ENCODE measurements at places on chromosomes 5 and 9.
A peak's percentile ranks its signal among the peaks of the same experiment; 100 is the strongest.

GRCh38 chr5:84259283-84260045 is 125.2 kb downstream of the EDIL3 start:
- DNase-seq, result no peak

DNA sequence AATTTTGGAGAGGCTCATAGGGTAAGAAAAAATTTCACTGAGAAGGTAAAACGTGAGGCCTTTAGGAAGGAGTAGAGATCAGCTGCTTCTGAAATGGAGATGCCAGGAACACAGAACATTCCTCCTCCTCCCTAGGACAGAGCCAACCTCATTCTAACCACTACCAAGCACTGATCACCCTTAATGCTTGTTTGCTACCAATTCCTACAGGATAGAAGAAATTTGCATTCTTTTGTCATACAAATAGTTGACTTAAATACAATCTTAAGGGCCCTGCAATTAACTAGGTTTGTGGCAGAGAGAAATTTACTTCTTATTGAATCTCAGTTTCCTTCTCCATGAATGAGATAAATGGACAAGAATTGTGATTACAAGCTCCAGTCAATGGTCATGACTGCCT is 780.2 kb upstream of the WWC1 start:
- DNase-seq, result no peak

- no peak for DNase-seq
Observed at GRCh38 chr5:14316471-14316870, 173.3 kb downstream of the TRIO start.

DNA sequence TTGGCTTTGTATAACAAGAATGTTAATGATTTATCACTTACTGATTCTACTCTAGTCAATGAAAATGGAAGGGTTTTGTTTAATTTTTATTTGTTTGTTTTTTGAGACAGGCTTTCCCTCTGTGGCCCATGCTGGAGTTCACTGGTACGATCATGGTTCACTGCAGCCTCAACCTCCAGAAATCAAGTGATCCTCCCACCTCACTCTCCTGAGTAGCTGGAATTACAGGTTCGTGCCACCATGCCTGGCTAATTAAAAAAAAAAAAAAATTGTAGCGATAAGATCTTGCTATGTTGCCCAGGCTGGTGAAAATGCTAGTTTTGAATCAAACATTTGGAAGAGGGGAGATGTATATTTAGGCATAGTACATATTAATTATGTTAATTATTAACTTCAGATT is 209.4 kb downstream of the NFIB start:
- no peak for DNase-seq

DNA sequence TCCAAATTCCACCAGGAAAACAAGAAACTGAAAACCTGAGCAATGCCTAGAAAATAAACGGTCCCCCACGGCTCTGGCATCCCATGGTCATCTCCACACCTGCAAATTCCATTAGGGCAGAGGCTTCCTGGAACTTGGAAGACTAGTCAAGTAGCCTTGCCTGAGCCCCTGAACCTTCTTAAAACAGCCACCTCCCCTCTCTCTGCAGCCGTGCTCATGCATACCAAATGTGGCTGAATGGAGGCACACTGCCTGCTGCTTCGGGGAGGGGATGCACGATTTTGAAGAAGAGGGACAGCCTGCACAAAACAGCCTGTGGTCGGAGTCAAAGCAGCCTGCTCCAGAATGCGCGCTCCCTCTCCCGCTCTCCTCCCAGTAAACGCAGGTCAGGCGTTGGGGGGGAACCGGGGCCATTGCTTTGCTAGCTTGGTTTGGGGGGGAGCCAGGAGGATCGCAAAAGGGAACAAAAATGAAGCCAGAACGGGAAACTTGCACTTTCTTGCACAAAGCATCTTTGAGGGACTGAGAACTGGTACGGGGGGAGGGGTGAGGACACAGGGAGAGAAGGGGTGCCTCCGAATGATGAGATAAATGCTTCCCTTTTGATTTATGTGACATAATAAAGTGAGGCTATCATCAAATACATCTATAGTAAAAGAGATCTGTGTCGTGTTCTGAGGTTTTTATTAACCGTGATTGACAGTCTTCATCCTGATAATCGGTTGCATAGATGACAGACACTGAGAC is at the start of gene TRPM3:
Gene TRPM3, minus strand, starts transcription at position 347 of the 747 bp plus-strand sequence. Its CDS starts 267 bp downstream, at position 80.
- DNase-seq, result no peak

DNA sequence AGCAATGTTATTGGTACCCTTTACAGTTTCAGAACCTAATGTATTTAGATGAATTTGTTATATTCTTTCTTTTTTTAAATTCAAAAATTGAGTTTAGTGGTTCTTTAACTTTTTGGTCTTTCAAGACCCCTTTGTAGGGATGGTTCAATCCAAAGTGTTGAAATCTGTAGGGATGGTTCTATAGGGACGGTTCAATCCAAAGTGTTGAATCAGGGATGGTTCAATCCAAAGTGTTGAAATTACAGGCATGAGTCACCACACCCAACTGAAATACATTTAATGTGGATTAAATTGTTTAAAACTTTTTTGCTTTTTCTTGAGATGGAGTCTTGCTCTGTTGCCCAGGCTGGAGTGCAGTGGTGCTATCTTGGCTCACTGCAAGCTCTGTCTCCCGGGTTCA is 30.6 kb downstream of the SNX2 start:
- no peak for DNase-seq

DNA sequence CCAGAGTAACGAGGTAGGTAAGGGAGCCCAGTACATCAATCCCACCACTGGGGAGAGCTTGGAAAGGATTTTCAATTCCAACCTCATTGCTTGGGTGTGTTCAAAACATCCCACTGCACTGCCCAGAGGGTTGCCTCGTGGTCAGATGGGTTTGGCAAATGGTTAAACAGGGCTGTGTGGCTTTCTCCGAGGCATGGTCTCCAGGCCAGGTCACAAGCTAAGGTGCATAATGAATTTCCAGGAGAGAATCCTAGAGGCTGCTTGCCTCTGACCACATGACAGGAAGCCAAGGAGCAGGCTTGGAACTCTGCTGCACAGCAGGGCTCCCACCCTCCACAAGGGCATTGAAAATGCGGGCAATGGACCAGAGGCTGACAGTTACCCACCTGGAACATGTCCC is 51.6 kb downstream of the DAP start:
- no peak for DNase-seq

- DNase-seq, result no peak
Observed at GRCh38 chr5:173726846-173727557, 110.6 kb upstream of the BOD1 start.

DNA sequence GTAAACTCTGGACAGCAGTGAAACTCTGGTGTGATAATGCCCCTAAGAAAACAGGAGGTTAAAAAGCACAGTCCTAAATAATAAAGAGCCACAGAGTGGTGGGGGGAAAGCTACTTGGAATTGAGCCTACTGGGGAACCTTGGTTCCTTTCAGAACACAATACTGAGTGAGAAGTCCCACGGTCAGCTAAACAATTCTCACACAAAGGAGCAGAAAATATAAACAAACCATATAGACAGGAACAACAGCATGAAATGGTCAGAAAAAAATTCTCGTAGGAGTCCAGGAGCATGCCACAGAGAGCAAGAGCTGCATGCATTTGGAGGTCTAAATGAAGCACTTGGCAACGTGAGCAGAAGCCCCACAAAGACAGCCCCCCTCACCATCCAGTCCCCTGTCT is 56.0 kb downstream of the TEK start:
- no peak for DNase-seq

GRCh38 chr5:5270958-5271785 is 131.0 kb downstream of the ADAMTS16 start:
- no peak for DNase-seq

DNA sequence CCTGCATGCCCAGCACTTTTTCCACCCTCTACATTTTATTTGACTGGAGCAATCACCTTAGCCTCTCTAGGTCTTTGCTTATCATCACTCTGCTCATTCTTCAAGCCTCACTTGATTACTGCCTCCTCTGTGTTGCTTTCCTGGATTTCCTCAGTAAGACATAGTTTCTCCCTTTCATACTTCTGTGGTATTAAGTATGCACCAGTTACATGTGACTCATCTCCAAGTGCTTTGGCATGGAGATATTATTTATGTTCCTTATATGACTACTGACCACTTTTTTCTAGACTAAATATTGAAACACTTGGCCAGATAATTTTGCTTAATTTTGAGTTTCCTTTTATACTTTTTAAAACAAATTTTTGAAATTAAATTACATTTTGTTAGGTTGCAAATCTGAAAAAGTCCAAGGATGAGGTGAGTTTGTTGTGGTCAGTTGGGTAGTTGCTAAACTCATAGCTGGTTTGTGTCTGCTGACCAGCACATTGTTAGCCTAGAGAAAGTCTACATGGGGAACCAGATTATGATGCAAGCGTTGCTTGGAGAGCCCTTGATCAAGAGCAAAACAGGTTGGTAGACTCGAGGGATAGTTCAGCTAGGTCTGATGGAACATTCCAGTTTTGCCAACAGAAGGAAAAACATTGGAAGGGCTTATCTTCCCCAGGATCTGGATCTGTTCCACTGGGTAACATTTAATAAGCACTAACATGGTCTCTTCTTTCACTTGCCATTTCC is 140.2 kb downstream of the TMC1 start:
- DNase-seq, result no peak

DNA sequence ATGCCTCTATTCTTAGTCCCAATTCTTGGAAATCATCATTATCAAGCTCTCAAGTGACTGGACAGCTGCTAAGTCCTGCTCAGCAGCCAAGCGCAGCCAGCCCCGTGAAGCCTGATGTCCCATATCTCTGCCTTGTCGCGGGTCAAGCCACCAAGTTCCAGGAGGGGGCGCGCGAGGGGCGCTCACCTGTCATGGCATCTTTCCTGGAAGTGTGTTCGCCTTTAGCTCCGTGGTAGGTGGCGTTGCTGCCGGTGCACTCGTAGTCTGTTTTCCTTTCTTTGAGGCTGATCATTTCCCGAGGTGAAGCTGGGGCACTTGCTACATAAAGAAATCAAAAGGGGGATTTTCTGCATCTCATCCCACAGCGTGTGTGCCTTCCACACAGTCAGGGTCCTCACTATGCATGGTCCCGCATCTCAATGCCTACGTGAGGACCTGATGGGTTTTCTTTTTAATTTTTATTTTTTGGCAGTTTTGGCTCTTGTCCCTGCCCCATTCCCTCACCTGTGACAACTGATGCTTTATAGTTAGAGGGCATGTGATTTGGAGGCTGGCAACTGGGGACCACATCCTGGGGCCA is 227.0 kb upstream of the DAP start:
- peak; percentile 29 for DNase-seq

GRCh38 chr9:7828334-7828733 is 28.8 kb upstream of the DMAC1 start:
- no peak for DNase-seq

DNA sequence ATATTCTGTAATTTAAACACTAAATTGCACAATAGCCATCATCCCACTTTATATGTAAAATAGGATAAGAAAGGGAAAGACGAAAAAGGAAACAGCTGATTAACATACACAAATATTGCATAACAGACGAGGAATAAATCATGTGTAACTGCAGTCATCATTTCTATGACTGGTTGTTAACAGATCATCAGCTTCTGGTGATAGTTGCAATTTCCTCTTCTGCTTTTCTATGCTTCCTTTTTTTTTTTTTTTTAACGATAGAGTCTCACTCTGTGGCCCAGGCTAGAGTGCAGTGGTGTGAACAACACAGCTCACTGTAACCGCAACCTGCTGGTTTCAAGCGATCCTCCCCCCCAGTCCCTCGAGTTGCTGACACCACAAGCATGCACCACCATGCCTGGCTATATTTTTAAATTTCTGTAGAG is 22.5 kb upstream of the JAKMIP2 start:
- DNase-seq, result no peak

GRCh38 chr5:36621985-36622384 is 15.6 kb downstream of the SLC1A3 start:
- no peak for DNase-seq

DNA sequence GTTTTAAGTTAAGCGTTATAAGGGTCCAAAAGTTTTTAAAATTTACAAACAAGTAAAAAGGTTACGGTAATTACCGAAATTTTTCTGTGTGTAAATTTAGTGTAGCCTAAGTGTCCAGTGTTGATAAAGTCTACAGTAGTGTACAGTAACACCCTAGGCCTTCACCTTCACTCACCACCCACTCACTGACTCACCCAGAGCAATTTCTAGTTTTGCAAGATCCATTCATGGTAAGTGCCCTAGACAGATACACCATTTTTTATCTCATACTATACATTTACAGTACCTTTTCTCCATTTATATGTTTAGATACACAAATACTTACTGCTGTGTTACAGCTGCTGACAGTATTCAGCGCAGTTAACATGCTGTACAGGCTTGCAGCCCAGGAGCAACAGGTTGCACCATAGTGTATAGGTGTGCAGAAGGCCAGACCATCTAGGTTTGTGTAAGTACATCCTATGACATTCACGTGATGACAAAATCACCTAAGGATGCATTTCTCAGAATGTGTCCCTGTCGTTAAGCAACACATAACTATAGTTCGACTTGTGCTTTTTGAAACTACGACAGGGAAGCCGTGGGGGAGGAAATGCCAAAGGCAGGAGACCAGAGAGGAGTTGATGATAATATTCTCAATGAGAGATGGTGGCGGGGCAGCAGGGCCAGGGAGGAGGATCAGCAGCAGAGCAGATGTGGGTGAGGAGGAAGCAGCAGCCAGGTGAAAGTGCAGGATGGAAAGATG is 48.6 kb downstream of the PSMB7 start:
- no peak for DNase-seq

DNA sequence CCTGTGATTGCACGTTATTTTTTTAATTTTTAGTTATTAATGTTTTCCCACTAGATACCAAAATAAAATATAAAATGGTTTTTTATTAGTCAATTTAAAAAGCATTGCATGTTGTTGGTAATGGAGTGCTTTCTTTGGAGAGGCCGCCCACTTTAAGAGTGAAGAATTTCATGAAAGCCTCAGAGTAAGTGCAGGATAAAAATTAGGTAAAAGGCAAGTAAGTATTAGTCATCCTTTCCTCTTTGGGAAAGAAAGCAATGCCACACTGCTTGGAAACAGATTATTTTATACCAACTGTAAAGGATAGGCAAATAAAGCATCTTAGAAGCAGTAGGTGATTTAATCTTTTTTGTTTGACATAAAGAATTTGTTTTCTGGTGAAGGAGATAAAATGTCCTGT is 62.9 kb downstream of the HSD17B4 start:
- DNase-seq, result no peak

DNA sequence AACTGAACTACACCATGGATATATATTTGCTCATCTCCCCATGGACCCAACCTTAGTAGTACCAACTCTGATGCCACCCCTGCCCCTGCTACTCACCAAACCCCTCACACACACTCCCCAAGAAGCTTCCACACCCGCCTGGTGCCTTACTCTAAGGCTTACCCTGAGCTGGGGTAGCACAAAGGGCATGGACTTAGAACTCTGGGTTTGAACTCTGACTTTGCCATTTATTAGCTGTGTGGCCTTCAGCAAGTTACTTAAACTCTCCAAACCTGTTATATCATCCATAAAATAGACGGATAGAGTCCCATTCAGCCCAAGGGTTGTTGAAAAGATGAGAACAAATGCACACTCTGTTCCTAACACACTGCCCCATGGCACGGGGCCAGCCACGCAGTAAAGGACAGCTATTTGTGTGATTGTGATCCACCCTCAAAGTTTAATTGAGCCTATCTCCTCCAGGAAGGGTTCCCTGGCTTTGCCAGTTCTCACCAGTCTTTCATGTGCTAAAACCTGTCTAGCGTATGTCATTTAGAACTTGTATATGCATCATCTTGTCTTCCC is 111.0 kb downstream of the KLHL3 start:
- DNase-seq, result no peak

GRCh38 chr5:10863763-10864383 is 102.8 kb upstream of the DAP start:
- peak; percentile 12 for DNase-seq
